ENCODE measurements at places on chromosomes 1 and 21.

GRCh38 chr1:65371544-65371943 is 48.9 kb upstream of the LEPR start:
- no peak for DNase-seq

DNA sequence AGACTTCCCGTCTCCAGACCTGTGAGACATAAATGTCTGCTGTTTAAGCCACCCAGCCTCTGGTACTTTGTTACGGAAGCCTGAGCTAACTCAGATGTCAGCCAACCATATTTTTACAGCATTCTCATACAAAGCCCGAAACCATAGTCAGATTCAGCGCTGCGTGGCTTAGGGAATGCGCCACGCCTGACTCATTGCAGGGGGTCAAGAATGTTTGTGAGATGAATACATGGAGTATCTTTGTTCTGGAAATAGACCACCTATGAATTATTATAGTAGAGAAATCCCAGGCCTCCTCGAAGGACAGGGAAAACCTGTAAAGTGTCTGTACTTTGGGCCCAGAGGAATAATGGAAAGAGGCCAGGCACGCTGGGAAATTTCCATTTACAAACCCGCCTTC is 434.8 kb downstream of the CAMTA1 start:
- DNase-seq: no peak

DNA sequence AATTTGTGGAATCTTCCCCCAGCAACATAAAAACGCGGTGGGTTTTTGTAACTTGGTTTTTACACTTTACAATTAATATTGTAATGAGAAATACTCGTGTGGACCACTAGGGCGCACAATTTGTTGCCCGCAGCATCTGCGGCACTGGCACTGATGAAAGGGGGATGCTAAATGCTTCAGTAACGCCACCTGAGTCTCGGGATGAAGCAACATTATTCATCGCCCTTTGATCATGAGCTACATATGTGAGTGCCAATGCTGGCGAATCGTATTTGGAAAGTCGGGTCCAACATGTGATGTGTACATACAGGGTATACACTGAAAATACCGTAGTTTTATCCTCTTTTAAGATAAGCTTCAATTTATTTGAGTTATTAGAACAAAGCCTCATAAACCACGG is 34.2 kb upstream of the COX20 start:
- DNase-seq: no peak

GRCh38 chr1:62784509-62785365 is 805 bp downstream of the ATG4C start:
- no peak for DNase-seq

DNA sequence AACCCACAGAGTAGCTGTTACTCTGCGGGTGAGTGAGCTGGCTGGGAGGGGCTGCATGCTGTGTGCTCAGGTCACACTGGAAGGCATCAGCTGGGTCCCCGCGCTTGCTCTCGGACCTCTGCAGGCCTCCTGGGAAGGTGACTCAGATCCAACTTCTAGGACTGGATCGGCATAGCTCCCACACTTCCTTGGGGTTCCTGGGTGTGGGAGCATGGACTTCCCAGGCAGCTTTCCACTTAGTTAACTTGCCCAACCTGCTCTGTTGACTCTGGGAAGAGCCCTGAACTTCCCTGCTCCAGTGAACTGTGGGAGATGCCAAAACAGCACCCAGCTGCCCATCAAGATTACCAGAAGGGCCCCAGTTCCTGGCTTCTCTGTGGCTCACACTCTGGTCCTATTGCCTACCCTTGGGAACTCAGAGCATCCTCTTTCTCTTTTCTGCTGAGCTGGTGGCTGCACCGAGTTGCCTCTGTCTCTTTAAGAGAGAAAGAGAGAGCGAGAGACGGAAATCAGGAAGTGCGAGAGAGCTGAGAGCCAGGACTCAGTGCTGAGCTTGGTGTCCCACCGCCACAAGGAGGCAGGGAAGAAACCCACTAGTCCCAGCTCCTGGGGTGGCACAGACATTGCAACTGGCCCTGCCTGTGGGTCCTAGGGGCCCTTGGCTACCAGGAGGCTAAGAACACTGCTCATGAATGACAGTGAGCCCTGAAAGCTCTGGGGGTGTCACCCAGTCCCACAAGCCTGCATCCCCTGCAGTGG is at the start of gene IKBKE:
Gene IKBKE (plus strand): TSS at position 544 of the 759 bp plus-strand sequence. CDS start 2,752 bp downstream, outside the sequence.
- DNase-seq: peak; percentile 87

DNA sequence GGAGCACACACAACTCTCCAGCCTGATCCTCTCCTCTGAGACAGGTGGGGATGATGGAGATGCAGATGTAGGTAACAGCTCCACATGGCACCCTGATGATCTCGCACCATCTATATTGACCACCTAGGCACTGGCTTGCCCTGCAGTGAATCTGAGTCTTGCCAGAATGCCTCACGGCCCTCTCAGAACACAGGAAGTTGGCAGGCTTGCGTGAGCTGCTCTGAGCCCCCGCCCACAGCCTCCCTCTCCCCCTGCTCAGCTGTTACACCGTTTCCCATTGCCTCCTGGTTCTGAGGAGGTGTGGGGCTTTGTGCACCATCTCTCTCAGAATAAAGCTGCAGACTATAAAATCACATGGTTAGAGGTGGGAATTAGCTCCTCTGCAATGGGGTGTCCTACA is 48.0 kb downstream of the URB2 start:
- no peak for DNase-seq

DNA sequence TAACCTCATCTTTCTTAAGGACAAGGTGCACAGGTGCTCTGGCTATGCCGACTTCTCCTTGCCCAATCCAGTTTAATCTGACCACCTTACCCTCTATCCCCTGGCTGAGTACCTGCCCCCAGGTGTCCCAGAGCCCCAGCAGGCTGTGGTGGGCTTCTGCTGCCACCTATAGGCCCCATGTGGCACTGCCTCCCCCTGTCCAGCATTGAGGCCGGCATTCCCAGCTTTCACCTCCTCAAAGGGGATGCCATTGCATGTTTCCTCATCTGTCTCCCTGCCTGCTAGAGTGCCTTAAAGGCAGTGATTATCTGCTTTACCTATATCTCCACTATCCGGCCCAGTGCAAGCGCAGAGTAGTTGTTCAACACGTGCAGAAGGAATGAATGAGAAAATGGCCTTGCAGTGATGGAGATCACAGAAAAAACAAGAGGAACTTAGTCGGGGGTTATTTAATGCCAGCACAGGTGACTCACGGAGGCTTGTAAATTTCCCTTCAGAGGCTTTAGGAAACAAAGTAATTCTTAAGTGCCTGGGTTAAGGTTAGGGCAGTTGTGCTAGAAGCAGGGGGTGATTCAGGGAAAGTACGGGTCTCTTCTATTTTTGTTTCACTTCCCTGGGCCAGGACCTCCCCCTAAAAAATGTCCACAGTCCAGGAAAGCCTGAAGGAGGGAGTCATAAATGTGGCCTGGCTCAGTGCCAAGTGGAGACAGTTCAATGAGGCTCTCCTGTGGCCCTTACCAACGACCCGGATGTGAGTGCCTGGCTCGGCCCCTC is 131.8 kb upstream of the NGF start:
- DNase-seq: peak; percentile 17

GRCh38 chr1:65459397-65459768 is 38.9 kb downstream of the LEPR start:
- peak; percentile 18 for DNase-seq

- no peak for DNase-seq
Observed at GRCh38 chr1:22037520-22037919, 15.0 kb upstream of the CDC42 start.

DNA sequence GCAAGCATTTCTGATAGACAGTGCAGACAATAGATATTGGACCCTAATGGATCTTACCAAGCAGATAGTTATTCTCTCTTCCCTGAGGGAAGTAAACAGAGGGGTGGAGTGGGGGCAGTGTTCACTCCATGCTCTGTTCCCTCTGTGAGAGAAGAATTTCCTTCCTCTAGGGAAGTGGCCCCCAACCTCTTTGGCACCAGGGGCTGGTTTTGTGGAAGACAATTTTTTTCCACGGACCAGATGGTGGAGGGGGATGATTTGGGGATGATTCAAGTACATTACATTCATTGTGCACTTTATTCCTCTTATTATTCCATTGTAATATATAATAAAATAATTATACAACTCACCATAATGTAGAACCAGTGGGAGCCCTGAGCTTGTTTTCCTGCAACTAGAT is 459.9 kb downstream of the ADGRL2 start:
- DNase-seq: no peak

- no peak for DNase-seq
Observed at GRCh38 chr1:71156590-71156989, 75.8 kb upstream of the ZRANB2 start.

DNA sequence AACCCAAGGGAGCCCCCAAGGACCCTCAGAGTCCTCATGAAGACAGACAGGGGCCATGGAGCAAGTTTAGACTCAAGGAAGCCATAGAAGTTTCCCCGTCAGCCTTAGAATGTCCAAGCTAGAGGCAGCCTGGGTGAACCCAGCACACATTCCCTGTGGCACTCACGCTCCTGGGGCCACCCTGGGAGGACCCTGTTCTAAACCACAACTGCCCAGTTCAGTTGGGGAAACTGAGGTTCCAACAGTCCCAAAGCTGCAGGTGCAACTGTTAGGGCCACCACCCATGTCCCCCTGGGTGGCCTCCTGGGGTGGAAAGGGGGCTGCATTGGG is 9.3 kb downstream of the WNT3A start:
- no peak for DNase-seq

GRCh38 chr1:177145106-177146070 is 19.1 kb downstream of the ASTN1 start:
- DNase-seq: peak; percentile 15

DNA sequence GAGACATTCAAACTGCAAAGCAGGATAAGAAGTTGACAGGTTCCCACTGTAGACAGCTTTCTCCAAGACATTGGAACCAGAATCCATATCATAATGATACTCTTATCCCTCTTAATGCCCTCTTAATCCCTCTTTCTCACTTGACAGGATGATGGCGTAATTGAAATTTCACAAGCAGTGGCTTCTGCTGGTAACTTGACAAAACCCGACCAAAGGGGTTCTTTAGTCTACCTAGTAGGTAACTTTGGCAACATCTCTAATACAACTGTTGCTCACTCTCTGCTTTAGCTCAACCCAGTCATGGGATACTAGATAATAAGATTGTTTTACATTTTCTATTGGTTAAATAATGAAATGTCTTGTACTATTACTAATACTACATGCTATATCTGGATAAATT is 34.7 kb downstream of the S100A10 start:
- no peak for DNase-seq

GRCh38 chr1:201261771-201262547 is 21.3 kb upstream of the PKP1 start:
- no peak for DNase-seq

DNA sequence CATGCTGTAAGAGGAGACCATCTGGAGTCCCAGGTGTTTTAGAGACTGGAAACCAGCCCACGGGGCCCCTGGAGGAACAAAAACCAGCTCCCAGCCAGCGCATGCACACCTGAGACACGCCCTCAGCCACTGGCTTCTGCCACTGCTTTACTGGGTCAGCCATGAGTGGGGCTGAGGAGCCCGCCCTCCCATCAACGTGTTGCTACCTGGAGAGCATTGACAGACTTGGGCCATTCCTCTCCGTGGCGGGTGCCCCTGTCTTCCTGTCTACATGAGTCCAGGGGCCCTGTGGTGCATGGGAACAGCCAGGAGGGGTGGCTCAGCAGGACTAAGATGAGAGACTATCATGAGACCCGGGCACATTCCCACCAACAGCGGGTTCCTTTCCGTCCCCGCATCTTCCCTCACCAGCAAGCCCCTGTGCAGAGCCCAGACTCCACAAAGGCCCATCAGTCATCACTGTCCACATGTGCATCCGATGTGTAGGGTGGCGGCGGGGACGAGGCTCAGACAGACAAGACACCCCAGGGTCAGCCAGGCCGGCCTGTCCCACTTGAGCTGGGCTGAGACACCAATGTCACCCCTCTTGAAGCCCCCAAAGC is 45.4 kb upstream of the POFUT2 start:
- no peak for DNase-seq

GRCh38 chr21:44923480-44924084 is 2.9 kb upstream of the ITGB2 start:
- DNase-seq: no peak

- peak; percentile 68 for DNase-seq
Observed at GRCh38 chr1:241611063-241611462, 29.1 kb downstream of the CHML start.
